NCI-H1048 (cell line): ENCODE measurements at places on chromosomes 2 and 18.

GRCh38 chr2:1956520-1957289, 212.4 kb upstream of the PXDN start:
- no peak for DNase-seq

DNA sequence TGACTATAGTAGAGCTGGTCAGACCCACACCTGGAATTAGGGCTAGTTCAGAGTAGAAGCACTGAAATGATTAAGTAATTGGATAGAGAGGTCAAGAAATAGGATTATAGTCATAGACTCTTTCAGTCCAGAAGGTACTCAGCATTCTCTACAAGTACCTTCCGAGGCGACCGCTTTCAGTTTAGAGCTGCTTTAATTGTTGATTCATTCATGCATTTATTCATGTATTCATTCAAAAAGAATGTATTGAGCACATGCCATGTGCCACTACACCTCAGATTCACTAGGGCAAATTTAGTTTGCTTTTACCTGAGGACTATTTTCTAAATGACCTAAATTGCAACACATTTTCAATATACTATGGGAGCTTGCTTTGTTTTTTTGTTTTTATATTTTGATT, 48.7 kb downstream of the CRIM1 start:
- DNase-seq, result no peak

DNA sequence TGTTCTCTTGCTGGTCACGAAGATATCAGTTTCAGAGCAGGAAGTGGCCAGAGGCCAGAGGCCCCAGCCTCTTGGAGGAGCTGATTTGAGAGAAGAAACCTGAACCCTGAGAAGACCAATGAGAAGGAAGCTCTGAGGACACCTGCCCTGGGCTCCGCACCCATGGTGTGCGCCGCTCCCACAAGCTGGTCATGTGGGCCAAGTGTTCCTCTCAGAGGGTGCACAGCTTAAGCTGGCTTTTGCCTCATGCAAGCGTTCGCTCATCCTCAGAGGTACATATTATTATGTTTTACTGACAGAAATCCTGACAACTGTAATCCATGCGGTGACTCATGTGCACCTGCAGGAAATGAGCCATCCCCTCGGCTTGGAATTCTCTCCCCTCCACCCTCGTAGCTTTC, 316.1 kb upstream of the MYT1L start:
- no peak for DNase-seq

GRCh38 chr2:104854498-104855220, 744 bp downstream of the POU3F3 start:
- no peak for DNase-seq

GRCh38 chr18:5912566-5912965, 17.2 kb upstream of the TMEM200C start:
- DNase-seq, result no peak

- no peak for DNase-seq
Measured at GRCh38 chr2:218065239-218066006, 3.6 kb upstream of the RUFY4 start.

DNA sequence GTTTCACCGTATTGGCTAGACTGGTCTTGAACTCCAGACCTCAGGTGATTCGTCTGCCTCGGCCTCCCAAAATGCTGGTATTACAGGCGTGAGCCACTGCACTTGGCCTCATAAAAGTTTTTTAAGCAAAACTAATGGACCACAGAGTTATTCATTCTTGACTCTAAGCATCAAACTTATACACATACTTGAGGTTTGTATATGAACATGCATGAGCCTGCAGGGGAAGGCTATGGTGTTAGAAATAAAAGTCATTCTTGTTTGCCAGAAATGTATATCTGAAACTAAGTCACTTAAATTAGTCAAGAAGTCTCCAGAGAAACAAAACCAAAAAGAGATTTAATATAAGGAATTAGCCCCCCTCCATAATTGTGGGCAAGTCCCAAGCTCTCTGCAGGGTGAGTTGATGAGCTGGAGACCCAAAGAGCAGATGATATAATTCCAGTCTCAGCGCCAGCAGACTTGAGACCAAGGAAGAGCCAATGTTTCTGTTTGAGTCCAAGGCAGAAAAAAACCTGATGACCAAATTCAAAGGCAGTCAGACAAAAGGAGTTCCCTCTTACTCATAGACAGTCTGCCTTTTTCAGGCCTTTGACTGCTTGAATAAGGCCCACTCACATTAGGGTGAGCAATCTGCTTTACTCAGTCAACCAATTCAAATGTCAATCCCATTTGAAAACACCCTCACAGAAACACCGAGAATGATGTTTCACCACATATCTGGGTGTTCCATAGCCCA, 69.0 kb upstream of the DSG1 start:
- DNase-seq, result no peak

GRCh38 chr2:108632332-108633160, 86.7 kb upstream of the RANBP2 start:
- no peak for DNase-seq

DNA sequence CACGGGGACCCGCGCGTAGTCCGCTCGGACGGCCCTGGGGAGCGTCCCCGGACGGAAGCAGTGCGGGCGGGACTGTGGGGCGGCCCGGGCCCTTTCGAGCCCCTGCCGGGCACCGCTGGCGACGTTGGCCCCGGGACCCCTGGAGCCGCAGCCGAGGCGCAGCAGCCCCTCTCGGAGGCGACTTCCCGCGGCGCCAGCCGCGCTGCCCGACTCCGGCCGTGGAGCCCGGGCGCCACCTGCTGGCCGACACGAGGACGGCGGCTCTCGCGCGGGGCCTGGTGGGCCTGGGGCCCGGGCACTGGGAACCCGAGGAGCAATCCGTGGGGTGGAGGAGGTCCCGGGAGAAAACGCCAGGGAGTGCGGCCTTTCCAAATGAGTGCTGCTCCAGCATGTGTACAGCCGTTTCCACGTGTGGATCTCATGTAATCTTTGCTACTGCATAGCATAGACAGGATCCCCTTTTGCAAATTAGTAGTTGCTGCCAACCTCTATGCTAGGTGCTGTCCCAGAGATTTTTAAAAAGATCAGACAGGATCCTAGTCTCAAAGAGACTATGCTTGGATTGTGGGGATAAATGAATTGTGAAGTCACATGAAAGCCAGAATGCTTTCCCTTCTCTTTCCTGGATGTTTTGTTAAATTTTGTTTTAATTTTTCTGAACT, 4.0 kb downstream of the ID2 start:
- DNase-seq, result peak; percentile 16

DNA sequence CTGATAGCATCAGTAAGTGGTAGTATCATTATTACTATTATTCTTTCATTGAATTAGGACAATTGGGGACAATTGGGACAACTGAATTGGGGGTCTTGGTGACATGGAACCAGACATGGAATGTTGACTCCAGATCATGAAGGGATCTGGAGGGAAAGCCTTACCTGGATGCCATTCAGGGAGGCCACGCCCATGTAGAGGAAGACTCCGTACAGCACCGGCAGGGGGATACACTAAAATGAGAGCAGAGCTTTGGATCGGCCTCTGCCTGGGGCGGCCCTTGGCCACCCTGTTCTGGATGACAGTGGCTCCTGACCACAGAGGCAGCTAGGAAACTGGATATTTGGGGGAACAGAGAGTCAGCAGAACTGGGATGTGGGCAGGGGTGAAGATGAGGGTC, 29.2 kb downstream of the MTHFD2 start:
- no peak for DNase-seq

DNA sequence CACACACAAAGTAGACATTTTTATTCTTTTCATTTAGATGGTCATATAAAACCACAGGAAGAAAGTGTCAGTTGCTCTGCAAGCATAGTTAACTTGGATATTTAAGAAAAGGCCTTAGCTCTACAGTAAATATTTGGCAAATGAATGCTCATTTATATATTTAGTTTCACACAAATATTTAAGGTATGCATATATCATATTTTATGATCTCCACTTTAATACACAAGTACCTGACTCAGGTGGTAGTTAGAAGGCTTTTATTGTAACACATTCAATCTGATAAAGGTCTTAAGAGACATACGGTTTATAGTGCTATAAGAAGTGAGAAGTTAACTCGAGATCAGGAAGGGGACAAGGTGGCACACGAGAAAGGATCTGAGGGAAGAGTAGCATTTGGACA, 363.1 kb downstream of the NBAS start:
- no peak for DNase-seq

DNA sequence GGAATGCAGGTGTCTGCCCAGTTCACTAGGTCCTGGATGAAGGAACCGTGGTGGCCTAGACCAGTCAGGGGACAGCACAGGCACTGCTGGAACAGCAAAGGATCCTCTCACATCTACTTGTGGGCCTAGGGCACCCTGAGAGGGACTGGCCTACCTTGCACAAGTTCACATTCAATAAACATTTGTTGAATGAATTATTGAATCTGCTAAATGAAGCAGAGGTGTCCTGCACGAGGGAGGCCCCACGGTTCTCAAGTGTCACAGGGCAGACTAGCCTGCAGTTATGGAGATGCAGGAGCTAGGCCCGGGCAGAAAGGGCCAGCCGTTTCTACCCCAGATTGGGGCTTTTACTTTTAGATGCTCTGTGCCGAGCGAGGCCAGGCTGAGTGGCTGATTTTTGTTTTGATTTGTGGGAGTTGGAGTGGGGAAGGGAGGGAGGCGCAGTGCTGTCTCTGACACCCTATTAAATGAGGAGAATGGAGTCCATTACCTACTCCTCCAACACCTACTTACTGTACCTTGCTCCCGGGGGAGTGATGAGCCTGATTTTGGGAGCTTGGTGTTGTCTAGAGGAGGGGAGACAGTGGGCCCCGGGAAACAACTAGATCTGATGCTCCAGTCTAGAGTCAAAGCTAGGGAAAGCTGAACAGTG, 18.4 kb downstream of the SH2D6 start:
- DNase-seq, result no peak

- DNase-seq, result no peak
Measured at GRCh38 chr18:22424565-22424963, 6.8 kb upstream of the CTAGE1 start.

DNA sequence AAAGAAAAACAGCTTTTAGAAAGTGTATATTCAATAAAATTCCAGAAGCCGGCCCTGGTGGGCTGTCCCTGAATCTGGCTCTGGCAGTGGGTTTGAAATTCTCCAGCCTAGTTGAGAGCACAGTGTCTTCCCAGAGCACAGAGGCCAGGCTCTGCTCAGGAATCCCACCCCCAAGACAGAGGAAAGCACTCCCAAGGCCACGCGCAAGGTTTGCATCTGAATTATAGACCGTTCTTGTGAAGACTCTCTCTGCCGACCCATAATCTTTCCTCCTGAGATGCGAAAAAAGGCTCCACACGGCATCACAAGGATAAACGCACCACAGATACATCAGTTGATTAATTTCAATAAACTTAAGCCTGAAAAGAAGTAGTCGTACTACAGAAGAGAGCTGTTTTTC, 342.2 kb downstream of the CMPK2 start:
- DNase-seq, result no peak

DNA sequence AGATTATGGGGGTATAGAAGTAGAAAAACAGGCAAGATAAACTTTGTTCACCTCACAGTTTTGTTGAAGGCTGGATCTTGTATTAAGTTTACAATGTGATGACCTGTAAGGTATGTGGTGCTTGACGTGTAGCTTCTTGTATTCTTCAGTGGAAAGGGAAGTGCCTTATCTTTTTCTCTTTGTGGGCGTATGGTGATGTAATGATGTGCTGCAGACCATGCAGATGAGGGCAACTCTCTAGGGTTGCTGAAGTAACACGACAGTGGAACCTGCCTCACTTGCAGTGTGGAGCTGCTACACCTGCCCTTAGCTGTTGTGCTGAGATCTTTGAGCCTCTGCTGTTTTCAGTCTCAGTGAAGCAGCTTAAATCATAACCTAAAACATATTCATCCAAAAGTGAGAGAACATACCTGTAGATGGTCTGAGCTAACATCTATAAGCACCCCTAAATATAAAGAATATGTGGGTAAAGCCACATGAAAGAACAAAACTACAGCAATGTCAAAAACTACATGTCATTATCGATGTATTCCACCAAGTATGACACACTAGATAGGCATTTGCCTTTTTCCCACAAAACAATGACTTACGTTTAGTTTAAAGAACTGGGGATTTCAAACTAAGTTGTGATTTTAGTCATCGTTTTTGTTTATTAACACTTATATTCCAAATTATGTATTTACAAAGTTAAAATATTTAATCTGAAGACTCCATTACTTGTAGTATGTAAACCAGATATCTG, 1144.1 kb downstream of the CNTNAP5 start:
- no peak for DNase-seq

DNA sequence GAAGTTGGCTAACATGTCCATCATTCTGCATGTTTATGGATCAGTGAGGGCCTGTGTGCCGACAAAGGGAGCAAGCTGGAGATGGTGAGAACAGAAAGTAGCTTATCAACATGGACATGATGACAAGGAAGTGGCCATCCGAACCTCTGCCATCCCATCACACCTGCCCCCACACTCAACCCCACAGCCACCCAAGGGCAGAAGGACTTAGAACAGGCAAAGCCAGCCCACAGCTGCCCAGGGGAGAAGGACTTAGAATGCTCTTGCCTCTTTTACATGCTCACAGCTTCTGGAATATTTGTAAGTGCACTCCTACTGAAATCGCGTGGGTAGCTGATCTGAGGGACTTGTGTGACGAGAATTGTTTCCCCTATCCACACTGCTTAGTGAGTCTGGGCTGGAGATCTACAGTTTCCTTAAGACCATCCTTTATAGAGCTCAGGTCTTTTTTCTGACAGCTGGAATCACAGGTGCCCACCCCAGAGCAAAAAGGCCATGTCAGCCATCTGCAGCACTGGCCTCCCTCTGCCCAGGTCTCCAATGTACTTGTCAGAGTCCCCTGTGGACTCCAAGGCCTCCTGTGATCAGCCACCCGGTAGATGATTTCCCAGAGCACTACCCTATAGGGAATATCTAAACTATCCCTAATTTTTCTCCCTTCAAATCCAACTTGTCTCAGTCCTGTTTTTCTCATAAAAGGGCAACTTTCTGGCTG, 154.1 kb downstream of the SMAD7 start:
- no peak for DNase-seq
